ENCODE measurements at places on chromosomes 3 and 15.

DNA sequence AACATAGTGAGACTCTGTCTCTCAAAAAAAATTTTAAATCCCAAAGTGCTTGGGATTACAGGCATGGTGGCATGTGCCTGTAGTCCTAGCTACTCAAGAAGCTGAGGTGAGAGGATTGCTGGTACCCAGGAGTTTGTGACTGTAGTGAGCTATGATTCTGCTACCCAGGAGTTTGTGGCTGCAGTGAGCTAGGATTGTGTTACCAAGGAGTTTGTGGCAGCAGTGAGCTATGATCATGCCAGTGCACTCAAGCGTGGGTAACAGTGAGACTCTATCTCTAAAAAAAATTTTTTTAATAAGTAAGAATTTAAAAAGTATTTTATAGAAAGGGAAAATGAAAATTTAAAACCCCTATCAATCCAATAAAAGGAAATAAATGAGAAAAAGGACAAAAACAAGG lies 69.5 kb downstream of the FAIM start:
- no peak for DNase-seq

- DNase-seq: no peak
Measured at GRCh38 chr3:184144505-184144904, 9.3 kb downstream of the EIF2B5 start.

DNA sequence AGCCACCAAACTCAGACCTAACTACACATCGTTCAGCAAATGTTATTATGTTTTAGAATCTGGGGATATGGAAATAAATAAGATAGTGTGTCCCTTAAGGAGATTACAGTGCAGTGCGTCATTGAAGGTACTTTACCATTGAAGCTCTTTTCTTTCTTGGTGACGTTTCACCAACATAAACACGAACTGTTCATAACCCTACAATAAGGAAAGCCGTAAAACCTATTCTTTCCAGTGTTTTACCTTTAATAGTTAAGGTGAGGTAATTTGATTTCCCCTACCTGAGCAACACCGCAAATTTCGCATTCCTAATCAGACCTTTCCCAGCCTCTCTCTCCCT lies 826 bp downstream of the CCDC66 start:
- no peak for DNase-seq

DNA sequence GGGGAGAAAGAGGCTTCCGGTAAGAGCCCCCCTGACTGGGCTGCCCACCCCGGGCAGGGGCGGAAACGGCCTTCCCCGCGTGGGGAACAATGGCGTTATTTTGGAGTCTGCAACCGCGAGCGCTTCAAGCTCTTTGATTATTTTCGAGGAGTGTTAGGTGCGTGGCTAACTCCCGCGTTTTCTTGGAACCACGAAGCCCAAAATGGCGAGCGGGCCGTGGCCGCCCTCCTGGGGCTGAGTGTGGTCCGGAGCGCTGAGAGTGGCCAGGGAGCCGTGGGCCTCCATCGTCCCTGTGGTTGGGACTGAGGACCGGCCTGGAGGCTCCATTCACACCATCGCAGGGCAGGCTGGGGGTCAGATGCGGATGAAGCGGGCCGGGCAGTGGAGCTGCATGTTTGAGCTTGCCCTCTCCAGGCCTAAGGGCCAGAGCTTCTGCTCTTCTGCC lies 44.6 kb upstream of the POLG start:
- no peak for DNase-seq

GRCh38 chr3:108410531-108410984 lies 99.8 kb downstream of the MYH15 start:
- no peak for DNase-seq

- DNase-seq: no peak
Measured at GRCh38 chr3:5232570-5232969, 45.1 kb downstream of the EDEM1 start.

DNA sequence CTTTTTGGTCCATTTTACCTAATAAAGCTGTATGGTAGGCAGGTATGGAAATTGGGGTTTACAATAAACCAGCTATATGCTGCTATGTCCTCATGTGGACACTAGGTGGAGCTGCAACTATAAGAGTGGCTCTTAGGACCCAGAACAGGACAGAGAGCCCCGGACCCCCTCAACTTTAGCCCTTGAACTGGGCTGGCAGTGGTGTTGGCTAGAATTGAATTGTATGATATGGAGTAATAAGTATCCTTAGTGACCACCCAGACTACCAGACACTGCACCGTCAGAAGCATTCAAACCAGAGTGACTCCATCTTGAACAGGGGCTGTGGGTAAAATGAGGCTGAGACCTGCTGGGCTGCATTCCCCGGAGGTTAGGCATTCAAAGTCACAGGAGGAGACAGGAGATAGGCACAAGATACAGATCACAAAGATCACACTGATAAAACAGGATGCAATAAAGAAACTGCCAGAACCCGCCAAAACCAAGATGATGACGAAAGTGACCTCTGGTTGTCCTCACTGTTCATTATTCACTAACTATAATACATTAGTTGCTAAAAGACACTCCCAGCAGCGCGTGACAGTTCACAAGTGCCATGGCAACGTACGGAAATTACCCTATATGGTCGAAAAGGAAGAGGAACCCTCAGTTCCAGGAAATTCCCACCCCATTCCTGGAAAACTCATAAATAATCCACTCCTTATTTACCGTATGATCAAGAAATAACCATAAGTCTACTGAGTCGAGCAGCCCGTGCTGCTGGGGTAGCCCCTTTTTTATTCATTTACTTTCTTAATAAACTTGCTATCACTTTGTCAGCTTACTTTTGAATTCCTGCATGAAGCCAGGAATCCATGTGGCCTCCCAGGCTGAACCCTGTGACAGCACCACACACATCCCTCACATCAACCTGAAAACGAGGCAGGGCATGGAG lies 68.7 kb upstream of the BLM start:
- DNase-seq: peak; percentile 88

DNA sequence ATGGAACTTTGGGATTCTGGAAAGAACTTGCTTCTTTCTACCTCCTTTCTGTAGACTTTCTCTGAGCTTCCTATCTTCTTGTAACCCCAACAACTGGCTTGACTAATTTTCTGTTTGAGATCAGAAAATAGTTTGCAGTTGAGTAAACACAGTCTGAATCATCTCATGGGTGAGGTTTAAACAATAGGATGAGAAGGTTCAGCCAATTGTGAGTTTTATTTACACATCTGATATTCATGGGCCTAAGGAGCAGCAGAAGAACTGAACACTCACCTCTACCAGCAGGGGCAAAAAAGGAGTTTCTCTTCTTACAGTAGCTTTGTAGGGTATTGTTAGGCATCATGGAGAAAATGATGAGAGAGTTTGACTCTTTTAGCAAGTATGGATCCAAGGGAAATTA lies 54.2 kb downstream of the DTWD1 start:
- no peak for DNase-seq

DNA sequence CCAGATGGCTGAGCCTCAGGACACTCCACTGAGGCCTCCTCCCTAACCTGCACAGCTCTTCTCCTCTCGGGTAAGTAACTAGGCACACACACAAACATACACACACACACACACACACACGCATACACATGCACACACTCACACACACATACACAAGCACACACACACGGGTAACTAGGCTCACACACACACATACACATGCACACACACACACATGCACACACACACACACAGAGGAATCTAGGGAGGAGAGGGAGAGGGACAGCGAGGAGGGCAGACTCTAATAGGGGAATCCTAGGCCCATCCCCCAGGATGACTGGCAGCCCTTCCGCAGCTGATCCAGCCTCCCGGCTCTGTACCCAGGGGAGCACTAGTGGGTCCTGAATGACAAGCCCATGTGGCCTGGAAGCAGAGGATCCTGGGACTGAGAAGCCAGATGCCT lies 177.4 kb upstream of the LINGO1 start:
- DNase-seq: no peak
